Stimulated activated CD8-positive, alpha-beta memory T cell treated with anti-CD3 and anti-CD28 coated beads, Interleukin-15, amount 100 ng/mL, for 1 hour (primary cell): ENCODE measurements at places on chromosomes 7 and 10.

GRCh38 chr10:58608826-58609531, 96.3 kb downstream of the BICC1 start:
- DNase-seq, result no peak

GRCh38 chr7:113368256-113368655, 249.9 kb upstream of the SMIM30 start:
- DNase-seq, result no peak

GRCh38 chr10:101397140-101397539, 43.2 kb downstream of the BTRC start:
- no peak for DNase-seq

GRCh38 chr10:44801383-44802327, 109.5 kb upstream of the TMEM72 start:
- no peak for DNase-seq

DNA sequence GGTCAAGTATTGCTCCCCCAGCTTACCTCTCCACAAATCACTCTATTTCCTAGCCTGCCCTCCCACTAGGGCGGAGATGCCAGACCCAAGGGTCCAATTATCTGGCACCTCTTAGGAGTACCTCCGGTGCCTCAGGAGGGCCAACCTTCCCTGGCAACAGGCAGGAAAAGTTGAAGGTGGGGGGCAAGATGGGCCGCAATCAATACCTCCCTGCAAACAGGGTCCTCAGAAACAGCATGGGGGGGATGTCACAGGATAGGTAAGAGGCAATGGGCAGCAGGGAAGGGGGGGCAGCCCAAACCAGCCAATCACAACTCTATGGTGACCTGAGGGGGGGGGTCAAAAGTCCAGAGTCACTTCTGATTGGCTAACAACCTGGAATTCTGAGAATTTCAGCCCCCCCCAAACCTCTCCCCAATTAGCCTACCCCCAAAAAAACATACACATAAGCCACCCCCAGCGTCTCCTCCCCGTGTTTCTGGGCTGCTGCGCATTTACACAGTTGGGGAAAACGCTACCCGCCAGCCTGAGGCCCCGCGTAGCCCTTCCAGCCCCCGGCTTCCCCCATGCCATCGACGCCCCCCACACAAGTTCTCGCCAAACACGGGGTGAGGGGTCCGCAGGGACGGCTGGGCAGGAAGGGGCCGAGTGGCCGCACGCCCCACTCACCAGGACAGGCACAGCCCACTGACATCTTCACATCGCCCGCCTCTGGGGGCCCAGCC, 589 bp downstream of the LDB1 start:
- no peak for DNase-seq

DNA sequence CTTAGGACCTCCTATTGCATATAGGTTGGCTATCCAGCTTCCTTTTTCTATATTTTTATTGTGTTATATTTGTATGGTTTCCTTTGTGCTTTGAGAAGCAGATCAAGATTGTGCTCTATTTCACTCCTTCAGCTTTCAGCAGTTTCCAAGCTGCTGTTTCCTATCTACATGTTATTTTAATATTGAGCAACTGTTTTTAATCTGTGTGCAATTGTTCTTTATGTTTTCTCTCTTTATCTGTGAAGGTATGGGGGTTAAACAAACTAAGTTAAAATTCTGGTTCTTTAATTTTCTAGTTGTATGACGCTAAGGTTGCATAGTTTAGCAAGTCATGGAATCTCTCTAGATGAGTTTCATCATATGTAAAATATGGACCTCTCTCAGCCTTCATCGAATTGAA, 251.0 kb downstream of the GPR158 start:
- no peak for DNase-seq

GRCh38 chr7:26052706-26053105, 99.3 kb upstream of the NFE2L3 start:
- no peak for DNase-seq

- no peak for DNase-seq
Measured at GRCh38 chr10:93315246-93315645, 166.9 kb downstream of the MYOF start.

DNA sequence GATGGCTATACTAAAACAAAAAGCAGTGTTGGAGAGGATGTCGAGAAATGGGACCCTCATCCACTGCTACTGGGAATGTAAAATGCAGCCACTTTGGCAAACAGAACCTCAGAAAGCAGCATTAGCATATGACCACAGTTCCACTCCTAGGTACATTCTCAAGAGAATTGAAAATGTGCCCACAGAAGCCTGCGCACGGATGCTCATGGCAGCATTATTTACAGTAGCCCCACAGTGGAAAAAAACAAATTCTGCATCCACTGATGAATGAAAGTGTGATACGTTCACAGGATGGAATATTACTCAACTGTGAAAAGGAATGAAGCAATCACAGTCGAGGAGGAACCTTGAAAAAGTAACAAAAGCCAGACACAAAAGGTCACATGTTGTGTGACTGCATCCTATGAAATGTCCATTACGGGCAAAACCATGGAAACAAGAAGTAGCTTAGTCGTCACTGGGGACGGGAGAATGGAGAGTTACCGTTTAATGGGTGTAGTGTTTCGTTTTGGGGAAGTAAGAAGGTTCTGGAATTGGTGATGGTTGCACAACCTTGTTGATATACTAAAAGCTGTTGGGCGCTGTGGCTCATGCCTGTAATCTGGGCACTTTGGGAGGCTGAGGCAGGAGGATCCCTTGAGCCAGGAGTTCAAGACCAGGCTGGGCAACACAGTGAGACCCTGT, 2.5 kb upstream of the UPK3B start:
- DNase-seq, result no peak
